ENCODE measurements at places on chromosomes 1 and 21.

DNA sequence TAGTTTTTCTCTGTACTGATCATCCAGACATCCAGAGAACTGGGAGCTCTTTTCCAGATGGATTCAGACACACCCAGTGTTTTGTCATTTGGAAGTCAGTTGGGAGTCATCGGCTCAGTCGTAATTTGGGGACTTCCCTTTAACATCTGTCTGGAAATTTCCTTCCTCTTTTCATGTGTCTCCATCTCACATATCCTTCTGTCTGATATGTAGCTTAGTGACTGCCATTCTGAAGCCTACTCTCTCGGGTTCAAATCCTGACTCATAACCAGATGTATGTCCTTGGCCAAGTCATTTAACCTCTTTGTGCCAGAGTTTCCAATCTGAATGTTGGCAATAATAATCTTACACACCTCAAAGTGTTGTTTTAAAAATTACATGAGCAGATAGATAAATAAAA lies 3.0 kb downstream of the MORC3 start:
- no peak for DNase-seq

- no peak for DNase-seq
Measured at GRCh38 chr1:228920831-228921230, 185.6 kb downstream of the RHOU start.

DNA sequence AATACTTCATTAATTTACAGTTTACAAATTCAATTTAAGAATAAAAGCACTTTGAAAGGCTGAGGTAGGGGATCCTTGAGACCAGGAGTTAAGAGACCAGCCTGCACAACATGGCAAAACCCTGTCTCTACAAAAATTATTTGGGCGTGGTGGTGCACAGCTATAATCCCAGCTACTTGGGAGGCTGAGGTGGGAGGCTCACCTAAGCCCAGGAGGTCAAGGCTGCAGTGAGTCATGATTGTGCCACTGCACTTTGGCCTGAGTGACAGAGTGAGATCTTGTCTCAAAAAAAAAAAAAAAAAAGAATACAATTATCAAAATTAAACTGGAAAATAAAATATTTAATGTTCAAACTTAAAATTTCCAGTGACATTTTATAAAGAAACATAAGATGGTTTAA lies 72.2 kb downstream of the USP1 start:
- no peak for DNase-seq

- peak; percentile 53 for DNase-seq
Measured at GRCh38 chr1:222465211-222466041, 82.5 kb downstream of the HHIPL2 start.

DNA sequence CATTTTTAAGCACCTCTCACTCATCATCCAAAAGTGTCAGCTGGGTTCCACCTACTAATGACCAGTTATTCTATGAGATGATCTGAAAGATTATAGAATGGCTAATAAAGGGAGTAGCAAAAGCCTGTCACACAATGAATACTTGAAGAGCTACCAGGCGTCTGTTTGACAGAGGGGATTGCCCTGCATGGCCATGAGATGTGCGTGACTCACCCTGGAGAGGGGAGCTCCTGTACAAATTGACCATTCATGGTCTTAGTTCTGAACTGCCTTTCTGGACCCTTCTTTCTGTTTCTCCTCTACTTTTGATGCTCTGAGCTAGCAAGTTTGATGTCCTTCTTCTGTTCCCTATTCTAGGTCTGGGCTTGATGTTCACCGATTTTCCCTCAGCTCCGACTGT lies 85.2 kb upstream of the ABCD3 start:
- DNase-seq, result no peak

- no peak for DNase-seq
Measured at GRCh38 chr1:160954158-160955104, at the start of gene ITLN2. Gene ITLN2 (minus strand): TSS chr1:160954809. CDS start chr1:160954741, 68 bp downstream.

- no peak for DNase-seq
Measured at GRCh38 chr1:17287130-17287776, 20.7 kb upstream of the PADI4 start.

- DNase-seq, result no peak
Measured at GRCh38 chr1:219465212-219466093, 147.5 kb downstream of the ZC3H11B start.

DNA sequence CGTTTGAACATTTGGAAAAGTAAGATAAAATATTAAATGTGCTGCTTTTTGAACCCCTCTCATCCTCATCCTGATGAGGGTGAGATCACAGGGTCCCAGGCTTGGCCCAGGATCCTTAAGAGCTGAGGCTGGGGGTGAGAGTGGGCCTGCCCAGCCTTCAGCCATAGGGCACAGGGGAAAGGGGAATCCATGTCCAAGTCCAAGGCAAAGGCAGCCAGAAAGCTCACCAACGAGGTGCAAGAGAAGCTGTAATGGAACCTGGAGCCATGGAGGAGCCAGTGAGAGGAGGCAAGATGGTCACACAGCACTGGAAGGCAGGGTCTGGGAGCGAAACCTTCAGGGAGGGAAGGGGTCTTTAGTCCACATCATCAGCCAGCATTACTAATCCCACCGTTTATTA lies 191.9 kb downstream of the RRAGC start:
- DNase-seq, result no peak

DNA sequence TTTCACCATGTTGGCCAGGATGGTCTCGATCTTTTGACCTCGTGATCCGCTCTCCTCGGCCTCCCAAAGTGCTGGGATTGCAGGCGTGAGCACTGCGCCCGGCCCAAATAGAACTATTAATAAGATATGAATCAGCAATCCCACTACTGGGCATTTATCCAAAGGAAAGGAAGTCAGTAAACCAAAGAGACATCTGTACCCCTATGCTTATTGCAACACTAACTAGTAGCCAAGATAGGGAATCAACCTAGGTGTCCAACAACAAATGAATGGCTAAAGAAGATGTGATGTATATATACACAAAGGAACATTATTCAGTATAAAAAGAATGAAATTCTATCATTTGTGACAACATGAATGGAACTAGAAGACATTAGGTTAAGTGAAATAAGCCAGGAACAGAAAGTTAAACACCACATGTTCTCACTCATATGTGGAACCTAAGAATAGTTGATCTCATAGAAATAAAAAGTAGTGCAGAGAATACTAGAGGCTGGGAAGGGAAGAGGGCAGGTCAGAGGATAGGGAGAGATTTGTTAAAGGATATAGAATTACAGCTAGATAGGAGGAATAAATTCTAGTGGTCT lies 48.8 kb downstream of the XPR1 start:
- no peak for DNase-seq

GRCh38 chr1:152699746-152700145 lies 1.6 kb downstream of the LCE2A start:
- DNase-seq, result no peak

- no peak for DNase-seq
Measured at GRCh38 chr1:187203257-187203656, 374.5 kb downstream of the PLA2G4A start.

DNA sequence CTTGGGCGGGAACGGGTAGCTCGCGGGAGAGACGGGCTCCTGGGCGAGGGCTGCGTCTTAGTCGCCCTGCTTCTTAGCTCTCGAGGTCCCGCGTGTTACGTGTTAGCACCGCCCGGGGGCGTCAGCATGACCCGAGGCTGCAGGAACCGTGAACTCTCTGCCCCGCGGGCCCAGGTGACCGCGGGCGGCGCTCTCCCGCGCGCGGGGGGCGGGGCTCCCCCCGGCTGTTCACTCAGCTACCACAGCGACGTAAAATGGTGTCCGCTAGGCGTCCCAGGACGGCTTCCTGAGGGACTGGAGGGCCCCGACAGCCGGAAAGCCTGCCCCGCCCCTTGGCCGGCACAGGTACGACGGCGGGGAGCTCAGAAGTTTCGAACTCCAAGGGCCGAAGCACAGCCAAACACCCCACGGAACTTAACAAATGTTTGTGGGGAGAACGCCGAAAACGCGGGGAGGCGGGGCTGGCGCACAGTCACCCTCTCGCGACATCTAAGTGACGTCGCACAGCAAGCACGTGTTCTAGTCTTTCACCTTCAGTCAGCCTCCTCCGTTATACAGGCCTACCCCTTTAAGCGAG lies 780 bp upstream of the RBM15 start:
- peak; percentile 93 for DNase-seq

DNA sequence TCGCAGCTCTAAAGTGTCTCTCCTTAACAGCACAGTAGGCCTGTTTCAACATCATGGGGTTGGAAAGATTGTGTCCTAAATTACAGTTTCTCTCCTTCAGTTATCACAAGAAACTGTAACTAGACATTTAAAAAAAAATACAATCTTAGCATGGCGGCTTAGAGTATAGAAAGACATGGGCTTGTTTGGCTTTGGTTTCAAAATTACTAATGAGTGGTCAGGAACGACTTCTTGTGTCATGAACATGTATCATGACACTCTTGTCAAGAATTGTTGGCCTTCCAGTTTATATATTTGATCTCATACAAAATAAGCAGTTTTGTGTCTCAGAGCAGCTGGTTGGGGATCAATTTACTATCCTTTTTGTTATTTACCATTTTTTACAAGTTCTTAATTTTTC lies 2.1 kb downstream of the GJA8 start:
- no peak for DNase-seq

GRCh38 chr1:94468708-94469107 lies 50.5 kb downstream of the ABCD3 start:
- no peak for DNase-seq

DNA sequence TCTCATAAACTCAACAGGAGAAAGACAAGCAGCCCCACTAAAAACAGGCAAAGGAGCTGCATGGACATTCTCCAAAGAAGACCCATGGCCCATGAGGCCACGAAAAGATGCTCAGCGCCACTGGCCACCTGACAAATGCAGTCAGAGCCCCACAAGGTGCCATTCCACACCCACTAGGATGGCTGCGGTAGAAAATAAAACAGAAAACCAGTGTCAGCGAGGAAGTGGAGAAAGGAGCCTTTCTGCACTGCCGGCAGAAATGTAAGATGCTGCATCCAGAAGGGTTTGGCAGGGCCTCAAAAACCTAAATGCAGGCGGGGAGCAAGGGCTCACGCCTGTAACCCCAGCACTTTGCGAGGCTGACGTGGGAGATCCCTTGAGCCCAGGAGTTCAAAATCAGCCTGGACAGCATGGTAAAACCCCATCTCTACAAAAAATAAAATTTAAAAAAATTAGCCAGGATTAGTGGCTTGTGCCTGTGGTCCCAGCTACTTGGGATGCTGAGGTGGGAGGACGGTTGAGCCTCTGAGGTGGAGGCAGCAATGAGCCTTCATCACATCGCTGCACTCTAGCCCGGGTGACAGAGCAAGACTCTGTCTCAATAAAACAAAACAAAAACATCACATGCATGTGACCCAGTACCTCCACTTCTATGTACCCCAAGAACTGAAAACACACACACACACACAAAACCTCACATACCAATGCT lies 4.2 kb downstream of the WNT9A start:
- no peak for DNase-seq

- no peak for DNase-seq
Measured at GRCh38 chr1:69029649-69030048, 532.8 kb upstream of the DEPDC1 start.

GRCh38 chr1:245217853-245218608 lies 63.2 kb downstream of the KIF26B start:
- DNase-seq, result no peak

DNA sequence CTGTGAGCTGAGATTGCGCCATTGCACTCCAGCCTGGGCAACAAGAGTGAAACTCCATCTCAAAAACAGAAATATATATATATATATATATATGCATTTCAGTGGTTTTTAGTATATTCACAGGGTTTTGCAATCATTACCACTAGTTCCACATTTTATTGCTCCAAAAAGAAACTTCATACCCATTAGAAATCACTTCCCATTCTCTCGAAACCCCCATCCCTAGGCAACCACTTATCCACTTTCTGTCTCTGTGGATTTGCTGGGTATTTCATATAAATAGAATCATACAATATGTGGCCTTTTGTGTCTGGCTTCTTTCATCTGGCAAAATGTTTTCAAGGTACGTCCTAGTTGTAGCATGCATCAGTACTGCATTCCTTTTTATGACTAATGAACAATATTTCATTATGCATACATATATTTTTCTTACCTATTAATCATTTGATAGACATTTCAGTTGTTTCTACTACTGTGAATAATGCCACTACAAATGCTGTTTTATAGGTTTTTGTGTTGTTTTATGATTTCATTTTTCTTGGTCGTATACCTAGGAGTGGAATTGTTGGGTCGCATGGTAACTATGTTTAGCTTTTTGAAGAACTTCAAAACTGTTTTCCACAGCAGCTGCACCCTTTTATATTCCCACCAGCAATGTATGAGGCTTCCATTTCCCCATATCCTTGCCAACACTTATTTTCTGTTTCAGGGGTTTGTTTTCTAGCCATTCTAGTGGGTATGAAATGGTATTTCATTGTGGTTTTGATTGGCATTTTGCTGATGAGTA lies 95.9 kb downstream of the PHTF1 start:
- DNase-seq, result no peak

GRCh38 chr1:214067397-214067796 lies 79.6 kb downstream of the PROX1 start:
- no peak for DNase-seq

- DNase-seq, result peak; percentile 5
Measured at GRCh38 chr1:204975568-204976235, 67.3 kb upstream of the CNTN2 start.

- no peak for DNase-seq
Measured at GRCh38 chr21:14591882-14592281, 45.8 kb upstream of the SAMSN1 start.
